ENCODE measurements at places on chromosomes 11 and 22.

GRCh38 chr22:30541961-30542810, 4.4 kb downstream of the SEC14L6 start:
- DNase-seq: no peak

DNA sequence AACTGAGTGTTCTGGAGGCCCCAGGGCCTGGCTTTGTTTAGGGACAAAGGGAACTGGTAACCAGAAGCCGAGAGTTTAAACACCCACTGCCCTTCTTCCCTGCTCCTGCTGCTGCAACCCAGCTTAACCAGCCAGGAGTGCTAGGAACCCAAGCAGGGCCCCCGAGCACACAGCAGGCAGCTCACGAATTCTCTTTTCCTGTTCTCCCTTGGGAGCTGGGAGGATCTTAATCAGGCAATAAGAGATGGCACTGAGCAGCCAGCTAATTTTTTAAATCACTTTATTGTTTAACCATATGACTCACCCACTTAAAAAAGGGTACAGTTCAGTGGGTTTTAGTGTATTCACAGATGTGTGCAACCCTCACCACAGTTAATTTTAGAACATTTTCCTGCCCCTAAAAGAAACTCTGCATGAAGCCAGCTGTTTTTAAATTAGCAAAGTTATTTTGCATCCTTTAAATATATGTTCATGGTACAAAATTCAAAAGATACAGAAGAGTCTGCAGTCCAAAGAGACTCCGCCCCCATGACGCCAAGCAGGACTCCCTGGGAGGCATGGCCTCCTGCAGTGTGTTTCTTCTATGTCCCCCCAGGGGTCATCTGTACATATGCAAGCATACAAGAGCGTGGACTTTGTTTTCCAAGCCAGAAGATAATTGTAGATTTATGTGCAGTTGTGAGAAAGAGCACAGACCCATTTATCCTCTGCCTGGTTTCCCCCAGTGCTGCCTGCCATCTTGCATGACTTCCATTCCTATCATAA, 18.9 kb upstream of the PPP6R3 start:
- no peak for DNase-seq

DNA sequence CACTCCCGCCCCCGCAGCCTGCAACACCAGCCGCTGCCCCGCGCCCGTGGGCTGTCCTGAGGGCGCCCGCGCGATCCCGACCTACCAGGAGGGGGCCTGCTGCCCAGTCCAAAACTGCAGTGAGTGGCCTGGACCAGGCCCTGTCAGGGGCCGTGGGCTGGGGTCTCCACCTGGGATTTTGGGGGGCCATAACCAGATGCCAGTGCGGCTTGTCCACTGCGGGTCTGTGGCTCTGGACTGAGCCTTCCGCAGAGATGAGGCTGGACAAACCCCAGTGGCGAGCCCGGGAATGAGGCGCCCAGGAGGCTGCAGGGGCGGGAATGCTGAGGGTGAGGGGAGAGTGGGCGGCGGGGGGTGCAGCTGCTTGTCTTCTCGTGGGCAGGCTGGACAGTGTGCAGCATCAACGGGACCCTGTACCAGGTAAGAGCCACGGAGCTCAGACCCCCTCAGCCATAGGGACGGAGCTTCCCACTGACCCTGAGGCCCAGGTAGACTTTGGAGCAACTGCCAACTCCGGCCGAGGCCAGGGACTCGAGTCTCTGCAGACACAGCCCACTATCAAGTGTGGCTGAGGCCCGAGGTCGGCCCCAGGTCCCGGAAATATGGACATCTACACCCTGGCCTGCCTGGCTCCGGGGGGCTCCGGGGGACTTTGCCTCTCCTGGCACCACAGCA, 24.8 kb upstream of the MUC5B start:
- DNase-seq: no peak

DNA sequence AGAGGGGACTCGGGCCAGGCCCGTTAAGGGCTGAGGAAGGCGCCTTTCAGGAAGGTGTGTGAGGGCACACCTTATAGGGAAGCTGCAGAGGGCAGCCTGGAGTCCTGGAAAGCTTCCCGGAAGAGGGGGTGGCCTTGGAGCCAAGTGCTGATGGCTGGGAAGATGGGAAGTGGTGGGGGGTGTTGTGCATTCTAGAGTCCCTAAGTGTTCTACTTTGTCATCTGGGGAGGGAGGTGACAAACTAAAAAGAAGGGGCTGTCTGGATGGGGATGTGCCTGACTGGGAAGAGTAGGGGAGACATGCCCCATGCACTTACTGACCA, 6.8 kb downstream of the ZDHHC8 start:
- DNase-seq: no peak

- DNase-seq: peak; percentile 31
Measured at GRCh38 chr11:24760681-24761080, 263.8 kb downstream of the LUZP2 start.

GRCh38 chr11:108790501-108791299, 125.8 kb downstream of the DDX10 start:
- no peak for DNase-seq

GRCh38 chr11:19196432-19196831, 5.4 kb downstream of the CSRP3 start:
- no peak for DNase-seq

GRCh38 chr11:66604155-66604554, 11.2 kb downstream of the CCS start:
- DNase-seq: no peak

Data from KBM-7 (cell line).